Activated CD8-positive, alpha-beta memory T cell treated with anti-CD3 and anti-CD28 coated beads, Interleukin-2, amount 10 ng/mL, durations not matched to agents 7 days and 5 days (primary cell): ENCODE measurements at places on chromosomes 5 and 9. TPM values are rescaled to one million over a fixed set of nuclear protein-coding genes. Genes with fewer than 3 reads are reported as not detected.

- H3K27ac ChIP-seq, result no peak overlapping the region
- no peaks in the 10 kb centered on the region for H3K27me3 ChIP-seq
- no peak overlapping the region for H3K4me3 ChIP-seq
- no peak for DNase-seq
Observed at GRCh38 chr5:110304176-110304575, 422.3 kb downstream of the TMEM232 start.

DNA sequence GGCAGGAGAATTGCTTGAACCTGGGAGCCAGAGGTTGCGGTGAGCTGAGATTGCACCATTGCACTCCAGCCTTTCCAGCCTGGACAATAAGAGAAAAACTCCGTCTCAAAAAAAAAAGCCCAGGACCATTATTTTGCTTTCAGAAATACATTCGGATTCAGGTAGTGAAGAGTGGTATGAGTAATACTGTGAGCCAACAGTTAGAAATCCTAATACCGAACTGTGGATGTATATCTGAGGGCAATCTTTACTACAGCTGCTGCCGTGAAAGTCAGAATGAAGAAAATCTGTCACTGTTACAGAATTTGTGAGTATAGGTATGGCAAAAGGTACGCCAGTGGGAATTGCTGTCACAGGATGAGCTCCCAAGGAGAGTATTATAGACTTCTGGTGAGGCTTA lies 3.4 kb upstream of the CDK7 start:
- H3K27ac ChIP-seq, result no peak overlapping the region
- H3K4me3 ChIP-seq, result no peak overlapping the region
- H3K27me3 ChIP-seq, result no peaks in the 10 kb centered on the region
- peaks cover 15% of the 10 kb centered on the region for H3K4me1 ChIP-seq
- no peak for DNase-seq

DNA sequence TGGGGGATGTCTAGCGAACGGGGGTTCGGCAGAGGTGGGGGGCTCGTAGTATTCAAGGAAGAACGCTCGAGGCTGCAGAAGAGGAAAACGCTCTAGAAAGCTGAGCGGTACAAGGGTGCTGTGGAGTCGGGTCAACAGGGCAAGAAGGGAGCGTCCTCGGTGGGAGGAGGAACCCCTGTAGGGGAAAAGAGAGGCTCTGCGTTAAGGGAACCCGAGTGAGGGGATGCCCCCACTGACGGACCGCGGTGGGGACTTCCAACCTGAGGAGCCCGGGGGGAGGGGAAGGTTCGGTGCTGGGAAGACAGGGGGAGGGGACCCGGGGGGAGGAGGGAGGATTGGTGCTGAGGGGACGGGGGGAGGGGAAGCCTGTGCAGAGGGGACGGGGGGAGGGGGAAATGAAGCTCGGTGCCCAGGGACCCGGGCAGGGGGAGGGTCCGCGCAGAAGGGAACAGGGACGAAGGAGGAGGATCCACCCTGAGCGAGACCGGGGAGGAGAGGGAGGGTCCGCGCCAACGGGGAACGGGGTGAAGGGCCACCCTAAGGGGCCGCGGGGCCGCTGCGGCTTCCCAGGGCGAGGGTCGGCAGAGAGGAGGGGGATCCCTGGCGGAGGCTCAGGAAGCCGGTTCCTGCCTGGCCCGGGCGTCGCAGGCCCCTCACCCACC lies 621 bp downstream of the NR6A1 start:
- H3K4me1 ChIP-seq, result peaks cover 41% of the 10 kb centered on the region
- no peaks in the 10 kb centered on the region for H3K36me3 ChIP-seq
- peak overlapping the region; percentile 74 for H3K4me3 ChIP-seq
- peaks cover 64% of the 10 kb centered on the region for H3K27me3 ChIP-seq
- no peak for DNase-seq

GRCh38 chr9:10704720-10705119 lies 91.9 kb upstream of the PTPRD start:
- H3K4me3 ChIP-seq, result no peak overlapping the region
- no peaks in the 10 kb centered on the region for H3K36me3 ChIP-seq
- no peaks in the 10 kb centered on the region for H3K4me1 ChIP-seq
- no peak for DNase-seq

- DNase-seq, result no peak
- H3K4me1 ChIP-seq, result peaks cover 13% of the 10 kb centered on the region
- H3K27me3 ChIP-seq, result peaks cover 63% of the 10 kb centered on the region
- peak overlapping the region; percentile 81 for H3K4me3 ChIP-seq
Observed at GRCh38 chr5:127031147-127031862, 947 bp upstream of the MARCHF3 start.

- no peaks in the 10 kb centered on the region for H3K27me3 ChIP-seq
- H3K36me3 ChIP-seq, result peaks cover 70% of the 10 kb centered on the region
- DNase-seq, result no peak
- peaks cover 93% of the 10 kb centered on the region for H3K4me1 ChIP-seq
Observed at GRCh38 chr9:110157823-110158664, 49.9 kb downstream of the C9orf152 start.

DNA sequence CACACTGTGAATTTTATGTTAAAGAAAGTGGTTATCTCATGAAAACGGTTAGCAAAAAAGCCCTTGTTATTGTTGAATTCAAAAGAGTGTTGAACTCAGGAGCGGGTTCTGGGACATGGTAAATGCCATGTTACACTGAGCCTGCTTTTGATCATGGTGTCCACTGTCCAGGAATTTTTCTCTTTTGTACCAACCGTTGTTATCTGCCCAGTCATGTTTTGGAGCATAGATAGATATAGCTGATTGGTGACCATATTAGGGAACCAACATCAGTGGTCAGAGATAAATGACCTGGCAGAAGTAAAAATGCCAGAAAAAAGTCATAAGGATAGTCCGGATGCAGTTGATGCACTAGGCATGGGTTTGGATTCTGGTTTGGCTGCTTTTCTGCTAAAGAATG lies 29.3 kb downstream of the DOCK2 start:
- no peak for DNase-seq
- H3K27me3 ChIP-seq, result no peaks in the 10 kb centered on the region
- H3K4me1 ChIP-seq, result peaks cover 30% of the 10 kb centered on the region
- peaks cover 53% of the 10 kb centered on the region for H3K36me3 ChIP-seq
- H3K27ac ChIP-seq, result no peak overlapping the region

- H3K4me1 ChIP-seq, result peaks cover 20% of the 10 kb centered on the region
- peaks cover 45% of the 10 kb centered on the region for H3K27me3 ChIP-seq
- H3K27ac ChIP-seq, result no peak overlapping the region
- no peak for DNase-seq
Observed at GRCh38 chr5:61200582-61201155, 38.4 kb upstream of the SMIM15 start.

DNA sequence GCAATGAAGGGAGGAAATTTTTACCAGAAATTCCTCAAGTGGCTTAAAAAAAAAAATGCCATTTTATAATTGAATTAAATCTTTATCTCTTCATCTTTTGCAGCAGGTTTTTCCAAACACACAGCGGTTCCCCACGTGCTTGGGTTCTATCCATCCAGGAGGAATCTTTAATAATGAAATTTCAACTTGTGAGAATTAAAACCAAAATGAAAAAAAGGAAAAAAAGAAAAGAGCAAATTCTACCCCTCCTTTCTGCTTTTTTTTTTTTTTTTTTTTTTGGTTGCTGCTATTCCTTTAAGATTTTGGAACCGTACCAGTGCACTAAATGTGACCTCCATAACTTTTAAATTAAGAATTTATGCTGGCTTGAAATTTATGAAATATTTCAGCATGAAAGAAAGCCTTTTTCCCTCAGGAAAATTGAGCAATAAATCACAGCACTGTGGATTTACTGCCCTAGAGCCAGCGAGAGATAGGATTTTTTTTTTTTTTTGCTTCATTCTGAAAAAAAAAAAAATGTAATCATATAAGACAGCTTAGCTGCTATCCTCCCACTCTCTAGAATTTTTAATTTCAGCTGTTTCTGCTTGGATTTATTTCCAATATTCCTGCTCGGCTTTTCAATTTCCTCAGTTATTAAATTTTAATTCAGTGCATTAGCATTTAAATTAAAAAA lies 88.5 kb downstream of the ZNF618 start:
- no peaks in the 10 kb centered on the region for H3K4me1 ChIP-seq
- no peak for DNase-seq
- no peaks in the 10 kb centered on the region for H3K27me3 ChIP-seq
- H3K36me3 ChIP-seq, result no peaks in the 10 kb centered on the region

DNA sequence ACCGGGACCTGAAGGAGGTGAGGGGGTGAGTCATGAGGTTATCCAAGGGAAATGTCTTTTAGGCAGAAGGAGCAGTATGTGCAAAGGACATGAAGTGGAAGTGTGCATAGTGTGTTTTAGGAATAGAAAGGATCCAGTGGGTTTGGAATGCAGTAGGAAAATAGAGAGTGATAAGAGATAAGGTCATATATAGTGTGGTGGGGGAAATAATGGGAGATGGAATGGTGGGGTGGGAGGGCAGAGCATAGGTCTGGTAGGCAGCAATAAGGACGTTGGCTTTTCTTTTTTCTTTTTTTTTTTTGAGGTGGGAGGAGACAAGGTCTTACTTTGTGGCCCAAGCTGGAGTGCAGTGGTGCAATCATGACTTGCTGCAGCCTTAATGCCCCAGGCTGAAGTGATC lies 17.8 kb downstream of the SNX24 start:
- H3K4me1 ChIP-seq, result peaks cover 13% of the 10 kb centered on the region
- H3K36me3 ChIP-seq, result no peaks in the 10 kb centered on the region
- H3K27me3 ChIP-seq, result no peaks in the 10 kb centered on the region
- no peak overlapping the region for H3K27ac ChIP-seq
- DNase-seq, result no peak
- no peak overlapping the region for H3K4me3 ChIP-seq

GRCh38 chr5:76720988-76721569 lies 5.2 kb downstream of the F2R start:
- no peaks in the 10 kb centered on the region for H3K27me3 ChIP-seq
- H3K4me3 ChIP-seq, result peak overlapping the region; percentile 8
- DNase-seq, result peak; percentile 28
- peak overlapping the region; percentile 48 for H3K27ac ChIP-seq
- peaks cover 53% of the 10 kb centered on the region for H3K36me3 ChIP-seq
- H3K4me1 ChIP-seq, result peaks cover 60% of the 10 kb centered on the region

DNA sequence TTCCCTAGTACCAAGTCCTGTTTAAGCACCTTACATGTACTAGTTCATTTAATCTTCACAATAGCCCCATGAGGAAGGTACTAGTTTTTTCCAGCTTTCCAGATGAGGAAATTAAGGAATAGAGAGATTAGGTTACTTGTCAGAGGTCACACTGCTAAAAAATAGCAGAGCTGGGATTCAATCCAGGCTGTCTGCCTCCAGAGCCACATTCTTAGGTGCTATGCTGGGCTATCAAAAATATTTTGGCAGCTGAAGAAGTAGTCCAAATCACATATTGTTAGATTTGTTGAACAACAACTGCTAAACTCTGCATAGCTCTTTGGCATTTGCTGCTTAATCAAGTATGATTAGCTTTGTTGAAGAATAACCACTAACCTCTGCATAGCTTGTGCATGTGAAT lies 591.5 kb upstream of the KLF4 start:
- no peaks in the 10 kb centered on the region for H3K27me3 ChIP-seq
- H3K4me3 ChIP-seq, result no peak overlapping the region
- no peak for DNase-seq
- H3K36me3 ChIP-seq, result no peaks in the 10 kb centered on the region

GRCh38 chr9:101098392-101098791 lies 69.9 kb downstream of the PLPPR1 start:
- no peaks in the 10 kb centered on the region for H3K36me3 ChIP-seq
- no peaks in the 10 kb centered on the region for H3K27me3 ChIP-seq

- H3K27me3 ChIP-seq, result peaks cover 11% of the 10 kb centered on the region
- peak overlapping the region; percentile 5 for H3K4me3 ChIP-seq
- peaks cover 15% of the 10 kb centered on the region for H3K36me3 ChIP-seq
- peaks cover 32% of the 10 kb centered on the region for H3K4me1 ChIP-seq
Observed at GRCh38 chr5:55763746-55764420, 26.0 kb downstream of the DDX4 start.

GRCh38 chr5:179610109-179610902 lies 13.2 kb downstream of the HNRNPH1 start:
- peaks cover 52% of the 10 kb centered on the region for H3K36me3 ChIP-seq
- no peak overlapping the region for H3K27ac ChIP-seq
- DNase-seq, result no peak

Gene FAM153A
- 0.54 TPM for total RNA-seq

Gene WHRN
- total RNA-seq, result 12.4 TPM

Gene CFAP157
- not detected for total RNA-seq

Gene WDR41
- 33.2 TPM for total RNA-seq

Gene ENTPD2
- not detected for total RNA-seq
